Left renal cortex interstitium (tissue), 4 donors: ENCODE measurements at places on chromosomes 5 and 9. TPM values are rescaled to one million over a fixed set of nuclear protein-coding genes. Genes with fewer than 3 reads are reported as not detected.

- DNase-seq: no peak
Measured at GRCh38 chr5:149356391-149356790, 1.5 kb upstream of the PCYOX1L start.

DNA sequence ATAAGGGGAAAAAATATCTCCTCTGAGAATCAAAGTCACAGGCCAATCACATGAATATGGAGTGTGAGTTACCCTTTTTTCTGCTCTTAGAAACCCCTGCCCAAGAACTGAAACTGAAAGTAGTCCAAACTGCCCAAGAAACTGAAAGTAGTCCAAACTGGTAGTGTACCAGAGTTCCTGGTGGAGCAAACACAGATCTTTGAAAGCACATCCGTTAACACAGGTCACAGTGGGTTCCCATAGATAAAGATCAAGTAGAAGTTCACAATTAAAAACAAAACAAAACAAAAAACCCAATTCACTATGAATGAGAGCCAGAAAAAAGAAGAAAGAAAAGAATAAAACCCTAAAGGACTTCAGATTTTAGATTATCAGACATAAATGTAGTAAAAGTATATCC is 332.4 kb upstream of the EFNA5 start:
- DNase-seq: peak; percentile 7

GRCh38 chr5:80187421-80188090 is 68.3 kb downstream of the SERINC5 start:
- no peak for DNase-seq

Gene BTNL8
- polyA plus RNA-seq: 0.84 TPM

- DNase-seq: no peak
Measured at GRCh38 chr5:132771503-132771998, 5.5 kb downstream of the SEPTIN8 start.

Gene RNF180
- polyA plus RNA-seq: 11.6 TPM

DNA sequence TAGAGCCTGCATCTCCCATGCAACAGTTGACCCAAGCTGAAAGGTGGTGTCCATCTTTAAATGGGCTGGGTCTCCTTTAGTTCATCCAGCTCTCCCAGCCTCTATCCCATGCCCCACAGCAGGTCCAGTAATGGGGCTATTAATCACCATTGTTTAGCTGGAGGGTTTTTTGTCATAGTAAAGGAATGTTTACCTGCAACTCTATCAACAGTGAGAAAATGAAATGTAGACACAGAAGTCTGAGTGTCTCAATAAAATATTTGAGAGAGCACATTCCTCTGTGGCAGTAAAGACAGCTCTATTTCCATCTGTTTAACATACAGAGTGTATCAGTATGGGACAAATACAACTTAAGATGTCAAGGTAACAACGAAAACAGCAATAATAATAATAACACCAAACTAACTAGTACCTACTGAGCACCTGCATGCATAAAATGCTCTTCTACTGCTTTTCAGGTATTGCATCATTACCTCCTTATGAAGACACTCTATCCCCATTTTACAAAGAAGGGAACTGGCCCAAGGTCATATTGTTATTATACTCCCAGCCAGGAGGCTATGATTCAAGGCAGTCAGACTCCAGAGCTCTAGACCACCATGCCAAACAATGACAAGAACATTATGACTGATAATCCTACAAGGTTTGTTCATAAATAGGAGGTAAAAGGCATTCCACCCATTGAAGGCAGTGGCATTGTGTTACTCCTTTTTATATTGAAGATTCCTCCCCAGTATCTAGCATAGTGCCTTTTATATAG is 21.0 kb upstream of the C5orf58 start:
- DNase-seq: no peak

Gene PRSS3
- 1.8 TPM for polyA plus RNA-seq

DNA sequence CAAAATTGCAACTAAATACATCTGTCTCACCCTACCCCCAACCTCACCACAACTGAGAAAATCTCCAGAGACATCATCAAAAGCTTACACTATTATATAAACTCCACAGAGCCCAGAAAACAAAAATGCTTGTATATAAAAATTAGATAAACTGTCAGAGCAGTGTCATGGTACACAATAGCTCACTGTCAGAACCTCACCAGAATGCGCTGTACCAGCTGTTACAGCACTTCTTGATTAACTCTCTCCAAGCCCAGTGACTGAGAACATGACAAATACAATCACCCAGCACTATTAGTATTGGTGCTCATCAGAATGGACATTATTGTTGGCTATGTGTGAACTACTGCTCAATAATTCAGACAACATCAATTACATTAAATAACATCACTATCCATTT is 65.7 kb downstream of the ZDHHC21 start:
- no peak for DNase-seq

Gene FOXD4L5
- 0.14 TPM for polyA plus RNA-seq

DNA sequence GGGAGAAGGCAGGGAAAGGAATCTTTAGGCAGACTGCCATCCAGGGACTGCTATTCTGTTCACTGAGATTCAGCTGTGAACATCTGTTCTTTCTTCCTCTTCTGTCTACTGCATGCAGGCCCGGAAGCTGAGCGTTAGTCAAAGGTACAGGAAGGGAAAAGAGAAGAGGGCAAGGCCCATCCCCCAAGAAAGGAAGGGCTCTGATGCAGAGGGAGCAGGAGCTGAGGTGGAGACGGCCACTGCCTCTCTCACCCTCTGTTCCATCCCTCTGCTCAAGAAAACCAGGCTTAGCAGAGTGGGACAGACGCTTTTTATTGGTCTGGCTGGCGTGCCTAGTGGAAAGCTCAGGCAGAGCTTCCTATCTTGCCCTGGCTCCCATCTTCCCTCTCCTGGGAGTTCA is 57.6 kb downstream of the PFDN1 start:
- no peak for DNase-seq

DNA sequence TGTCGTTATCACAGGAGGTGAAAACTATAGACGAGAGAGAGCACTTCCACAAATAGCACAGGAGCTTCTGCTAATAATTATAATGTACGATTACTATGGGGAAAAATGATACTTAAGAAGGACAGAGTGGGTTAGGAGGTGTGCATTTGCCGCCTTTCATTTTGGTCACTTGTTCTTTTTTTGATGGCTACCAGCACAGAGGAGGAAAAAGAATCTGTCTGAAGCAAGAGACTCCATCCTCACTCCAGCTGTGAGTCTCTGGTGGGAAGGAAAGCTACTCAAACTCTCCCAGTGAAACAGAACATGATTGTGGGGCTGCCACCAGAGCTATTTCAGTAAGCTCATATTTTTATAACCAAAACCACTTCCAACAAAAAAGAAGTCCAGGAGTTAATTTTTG is 270.4 kb upstream of the TMEM161B start:
- no peak for DNase-seq

Gene CTSV
- 20.0 TPM for polyA plus RNA-seq
